Neural progenitor cell (in vitro differentiated cells): ENCODE measurements at places on chromosomes 5 and 9. TPM values are rescaled to one million over a fixed set of nuclear protein-coding genes. Genes with fewer than 3 reads are reported as not detected.

DNA sequence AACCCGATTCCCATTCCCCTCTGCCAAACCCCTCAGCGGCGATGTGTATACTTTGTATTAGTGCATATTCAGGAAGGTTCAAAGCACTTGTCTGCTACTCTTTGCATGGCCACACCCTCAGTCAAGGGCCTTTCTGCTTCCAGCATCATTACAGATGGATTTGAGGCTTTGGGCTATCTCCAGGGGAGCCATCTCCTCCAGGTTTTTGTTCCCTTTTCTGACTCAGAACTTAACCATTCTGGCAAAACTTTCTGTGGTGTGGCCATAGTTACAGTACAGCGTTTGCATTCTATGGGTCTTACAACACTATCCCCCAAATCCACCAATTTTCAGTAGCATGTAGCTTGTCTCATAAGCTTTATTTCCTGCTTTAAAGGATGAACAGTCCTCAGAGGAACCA is 36.0 kb upstream of the SVEP1 start:
- no peaks in the 10 kb centered on the region for H3K4me1 ChIP-seq
- no peak overlapping the region for H3K27ac ChIP-seq

DNA sequence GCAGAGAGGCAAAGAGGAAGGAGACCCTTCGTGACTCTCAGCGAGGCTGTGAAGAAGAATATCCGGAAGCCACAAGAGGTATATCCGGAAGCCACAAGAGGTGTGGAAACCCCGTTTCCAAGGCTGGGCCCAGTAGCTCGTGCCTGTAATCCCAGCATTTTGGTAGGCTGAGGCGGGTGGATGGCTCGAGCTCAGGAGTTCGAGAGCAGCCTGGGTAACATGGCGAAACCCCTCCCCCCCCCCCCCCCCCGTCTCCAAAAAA is 612 bp upstream of the BBLN start:
- H3K4me3 ChIP-seq, result peak overlapping the region; percentile 37
- H3K36me3 ChIP-seq, result no peaks in the 10 kb centered on the region
- H3K27me3 ChIP-seq, result no peaks in the 10 kb centered on the region
- H3K27ac ChIP-seq, result no peak overlapping the region
- peaks cover 5% of the 10 kb centered on the region for H3K4me1 ChIP-seq
- no peak for DNase-seq

DNA sequence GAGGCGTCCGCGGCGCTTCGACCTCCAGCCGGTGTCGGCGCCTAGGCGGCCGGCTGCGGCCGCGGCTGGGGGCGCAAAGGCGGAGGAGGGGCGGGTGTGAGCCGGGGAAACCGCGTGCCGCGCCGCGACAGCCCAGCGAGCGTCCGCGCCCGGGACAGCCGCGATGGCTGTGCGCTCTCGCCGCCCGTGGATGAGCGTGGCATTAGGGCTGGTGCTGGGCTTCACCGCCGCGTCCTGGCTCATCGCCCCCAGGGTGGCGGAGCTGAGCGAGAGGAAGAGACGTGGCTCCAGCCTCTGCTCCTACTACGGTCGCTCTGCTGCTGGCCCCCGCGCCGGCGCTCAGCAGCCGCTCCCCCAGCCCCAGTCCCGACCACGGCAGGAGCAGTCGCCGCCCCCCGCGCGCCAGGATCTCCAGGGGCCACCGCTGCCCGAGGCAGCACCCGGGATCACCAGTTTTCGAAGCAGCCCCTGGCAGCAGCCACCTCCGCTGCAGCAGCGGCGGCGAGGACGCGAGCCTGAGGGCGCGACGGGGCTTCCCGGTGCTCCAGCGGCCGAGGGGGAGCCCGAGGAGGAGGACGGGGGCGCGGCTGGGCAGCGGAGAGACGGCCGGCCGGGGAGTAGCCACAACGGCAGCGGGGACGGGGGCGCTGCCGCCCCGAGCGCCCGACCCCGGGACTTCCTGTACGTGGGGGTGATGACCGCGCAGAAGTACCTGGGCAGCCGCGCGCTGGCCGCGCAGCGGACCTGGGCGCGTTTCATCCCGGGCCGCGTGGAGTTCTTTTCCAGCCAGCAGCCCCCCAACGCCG is 605 bp downstream of the CHSY3 start:
- H3K36me3 ChIP-seq, result no peaks in the 10 kb centered on the region
- peaks cover 86% of the 10 kb centered on the region for H3K27me3 ChIP-seq
- H3K27ac ChIP-seq, result no peak overlapping the region
- H3K4me1 ChIP-seq, result peaks cover 13% of the 10 kb centered on the region
- peak; percentile 62 for DNase-seq

- H3K4me1 ChIP-seq, result peaks cover 4% of the 10 kb centered on the region
- H3K4me3 ChIP-seq, result no peak overlapping the region
- H3K27ac ChIP-seq, result no peak overlapping the region
- no peaks in the 10 kb centered on the region for H3K27me3 ChIP-seq
- no peaks in the 10 kb centered on the region for H3K36me3 ChIP-seq
- DNase-seq, result no peak
Observed at GRCh38 chr5:107894361-107894760, 223.6 kb upstream of the EFNA5 start.

APC gene
- total RNA-seq, result 39.7 and 51.7 TPM in 2 replicates

MYMK gene
- not detected in 2 replicates for total RNA-seq

SELENOP gene
- total RNA-seq, result 1.4 and 2.0 TPM in 2 replicates

PCDHGC3 gene
- 14.7 and 17.2 TPM in 2 replicates for total RNA-seq
